ENCODE measurements at places on chromosomes 12 and 14. TPM values are rescaled to one million over a fixed set of nuclear protein-coding genes. Genes with fewer than 3 reads are reported as not detected.

The GRIP1 gene
- 0.85 TPM for total RNA-seq

The ZBTB42 gene
- total RNA-seq: 4.5 TPM

The GDF3 gene
- not detected for total RNA-seq

The RHOJ gene
- not detected for total RNA-seq

The IL26 gene
- total RNA-seq: 0.50 TPM
